Naive B cell (primary cell): ENCODE measurements at places on chromosomes 1 and 21. TPM values are rescaled to one million over a fixed set of nuclear protein-coding genes. Genes with fewer than 3 reads are reported as not detected.

DNA sequence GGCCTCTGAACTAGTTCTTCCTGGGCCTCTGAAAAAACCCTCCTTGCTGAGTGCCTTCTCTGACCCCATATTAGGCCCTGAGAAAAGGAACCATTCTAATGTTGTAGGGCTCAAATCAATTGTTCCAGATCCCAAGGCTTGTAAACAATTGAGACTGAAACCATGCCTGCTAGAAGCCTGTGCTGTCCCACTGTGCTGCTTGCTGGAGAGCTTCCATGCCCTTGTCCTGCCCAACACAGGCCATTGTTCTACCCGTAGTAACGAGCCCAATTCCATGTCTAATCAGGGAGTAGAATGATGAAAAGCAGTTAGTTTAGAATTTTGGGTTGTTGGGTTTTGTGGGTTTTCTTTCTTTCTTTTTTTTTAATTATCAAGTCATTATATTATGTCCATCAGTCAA is 47.4 kb downstream of the ZNF281 start:
- DNase-seq, result no peak

GRCh38 chr1:70979313-70979712 is 68.3 kb downstream of the PTGER3 start:
- DNase-seq, result no peak

- DNase-seq, result no peak
Observed at GRCh38 chr21:42231756-42232155, 12.8 kb downstream of the ABCG1 start.

Gene CDA
- not detected for polyA plus RNA-seq

Gene PTGFR
- polyA plus RNA-seq, result not detected

Gene ERICH3
- polyA plus RNA-seq, result not detected

Gene SPRR2A
- not detected for polyA plus RNA-seq
